ENCODE measurements at places on chromosomes 4 and X.

GRCh38 chr4:80382090-80382832 is 46.7 kb downstream of the CFAP299 start:
- DNase-seq, result no peak

DNA sequence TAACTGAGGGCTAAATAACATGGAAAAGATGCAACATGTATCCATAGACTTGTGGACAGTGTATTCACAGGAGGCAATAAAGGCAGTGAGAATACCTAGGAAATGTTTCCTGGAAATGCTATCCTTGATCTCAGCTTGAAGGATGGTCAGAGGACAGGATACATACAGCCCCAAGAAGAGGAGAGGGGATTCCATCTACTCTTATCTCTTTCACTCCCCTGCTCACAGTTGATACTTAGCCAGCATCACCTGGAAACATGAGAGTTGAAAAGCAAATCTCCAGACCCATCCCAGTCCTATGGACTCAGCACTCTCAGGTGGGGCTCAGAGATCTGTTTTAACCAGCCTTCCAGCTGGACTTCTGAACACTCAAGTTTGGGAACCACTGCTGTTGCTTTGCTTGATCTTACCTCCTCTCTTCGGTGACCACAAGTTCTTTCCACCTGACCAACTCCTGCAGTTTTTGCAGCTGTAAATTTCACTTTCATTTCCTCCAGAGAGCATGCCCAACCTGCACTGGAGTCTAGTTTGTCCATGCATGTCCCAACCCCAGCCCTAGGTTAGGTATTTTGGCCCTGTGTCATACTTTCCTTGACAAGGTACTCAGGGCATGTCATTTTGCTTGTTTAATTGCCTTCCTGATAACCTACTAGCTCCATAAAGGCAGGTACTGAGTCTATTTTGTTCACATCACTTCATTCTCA is 10.4 kb downstream of the RELL1 start:
- DNase-seq, result no peak

- DNase-seq, result peak; percentile 49
These were observed 1.1 kb downstream of the HCFC1 start for GRCh38 chrX:153970357-153971123.

GRCh38 chr4:165222651-165222994 is 15.3 kb downstream of the KLHL2 start:
- DNase-seq, result no peak

GRCh38 chrX:29477878-29478277 is 737.5 kb upstream of the MAGEB2 start:
- no peak for DNase-seq

- no peak for DNase-seq
These were observed 598.1 kb upstream of the MAGEB2 start for GRCh38 chrX:29617276-29617675.

GRCh38 chr4:42018451-42018850 is 28.1 kb downstream of the SLC30A9 start:
- no peak for DNase-seq

DNA sequence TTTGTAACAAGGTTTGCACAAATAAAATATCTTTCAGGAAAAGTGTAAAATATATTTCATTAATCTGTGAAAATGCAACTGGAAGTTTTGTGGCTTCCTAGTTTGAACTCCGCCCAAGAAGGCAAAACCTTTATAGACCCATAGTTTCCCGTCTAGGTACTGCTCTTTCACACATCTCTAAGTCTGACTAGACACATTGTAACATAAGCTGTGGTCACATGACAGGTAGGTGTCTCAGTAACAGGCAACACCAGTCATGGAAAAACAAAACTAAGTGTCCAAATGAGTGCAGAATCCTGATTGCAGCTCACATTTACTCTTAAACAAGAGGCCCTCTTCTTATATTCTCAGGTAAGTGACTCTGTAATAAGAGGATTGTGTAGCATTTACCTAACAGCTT is 55.6 kb downstream of the SNCA start:
- no peak for DNase-seq

- DNase-seq, result no peak
These were observed 78.6 kb upstream of the STS start for GRCh38 chrX:7068939-7069367.
